ENCODE measurements at places on chromosomes 7 and 10. TPM values are rescaled to one million over a fixed set of nuclear protein-coding genes. Genes with fewer than 3 reads are reported as not detected.

Gene CFAP70
- total RNA-seq, result 0.45 TPM

Gene HOXA5
- total RNA-seq, result not detected

Gene CALU
- 169 TPM for total RNA-seq

GRCh38 chr7:29851487-29851886, 45.2 kb downstream of the WIPF3 start:
- DNase-seq, result no peak

DNA sequence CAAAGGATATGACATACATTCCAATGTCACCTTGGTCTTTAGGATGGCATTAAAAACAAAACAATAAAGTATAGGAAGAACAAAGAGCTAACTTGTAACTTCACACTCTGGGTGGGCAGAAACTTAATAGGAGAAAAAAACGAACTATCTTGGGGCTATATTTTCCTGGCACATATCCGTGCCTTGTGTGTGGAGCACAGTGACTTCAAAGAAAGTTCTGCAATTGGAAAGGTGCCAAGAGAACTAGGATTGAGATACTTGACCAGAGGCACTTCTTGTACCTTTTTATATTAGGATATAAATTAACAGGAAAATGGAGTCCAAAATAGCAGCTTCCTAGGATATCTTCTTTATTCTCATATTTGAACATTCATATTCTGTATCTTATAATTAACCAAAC, 148.4 kb downstream of the SEMA3D start:
- no peak for DNase-seq

- DNase-seq, result peak; percentile 61
Measured at GRCh38 chr10:132943791-132944404, 1.5 kb upstream of the CFAP46 start.

- no peak for DNase-seq
Measured at GRCh38 chr10:79092292-79092896, 23.6 kb downstream of the ZMIZ1 start.

GRCh38 chr7:131103997-131104396, 223.7 kb upstream of the MKLN1 start:
- DNase-seq, result no peak

DNA sequence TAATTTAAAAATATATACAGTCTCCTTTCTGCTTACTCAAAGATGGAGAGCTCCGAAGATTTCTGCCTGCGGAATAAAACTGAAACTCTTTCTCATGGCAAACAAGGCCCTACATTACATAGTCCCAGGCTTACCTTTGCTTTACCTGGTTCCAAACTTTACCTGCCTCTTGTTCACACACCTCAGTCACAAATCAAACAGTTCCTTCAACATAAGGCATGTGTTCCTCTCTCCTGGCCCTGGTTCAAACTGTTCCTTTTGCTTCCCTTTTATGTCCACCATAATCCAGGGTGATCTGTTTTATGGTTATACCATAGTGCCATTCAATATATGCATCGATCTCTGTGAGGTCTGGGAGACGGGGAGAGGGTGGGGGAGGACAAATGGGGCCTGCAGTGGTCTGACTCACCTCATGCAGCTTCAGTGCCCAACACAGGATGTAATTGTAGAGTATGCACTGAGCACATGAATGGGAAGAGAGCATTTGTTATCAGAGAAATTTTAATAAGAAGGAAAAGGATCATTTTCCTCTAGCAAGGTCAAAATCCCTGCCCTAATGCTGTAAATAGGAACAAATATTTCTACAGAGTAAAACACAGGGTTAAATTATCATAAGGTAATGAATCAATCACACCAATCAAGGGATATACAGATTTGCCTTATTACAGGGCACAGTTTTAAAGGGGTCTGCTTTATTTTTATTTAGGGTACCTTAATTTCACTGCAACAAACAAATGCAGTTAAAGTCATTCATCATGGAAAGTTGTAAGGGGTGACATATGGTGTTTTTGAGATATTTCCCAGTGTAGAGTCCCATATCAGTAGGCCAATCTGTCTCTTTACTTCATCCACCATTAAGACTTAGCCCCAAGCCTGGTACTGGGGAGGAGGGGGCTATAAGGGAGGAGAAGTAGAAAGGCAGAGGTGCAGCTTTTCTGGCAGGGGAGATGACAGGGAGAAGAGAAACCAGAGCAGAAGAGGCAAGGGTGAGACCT, 88.8 kb upstream of the PDE1C start:
- no peak for DNase-seq

All from H7 (cell line).